ENCODE measurements at places on chromosomes 12 and 14. TPM values are rescaled to one million over a fixed set of nuclear protein-coding genes. Genes with fewer than 3 reads are reported as not detected.

- DNase-seq: no peak
Measured at GRCh38 chr12:4997939-4998338, 45.7 kb upstream of the KCNA5 start.

GRCh38 chr12:114347861-114348260, 58.1 kb downstream of the TBX5 start:
- DNase-seq: no peak

- DNase-seq: no peak
Measured at GRCh38 chr14:103126873-103127304, 3.6 kb downstream of the TNFAIP2 start.

- no peak for DNase-seq
Measured at GRCh38 chr12:79547044-79547734, 143.6 kb downstream of the PAWR start.

DNA sequence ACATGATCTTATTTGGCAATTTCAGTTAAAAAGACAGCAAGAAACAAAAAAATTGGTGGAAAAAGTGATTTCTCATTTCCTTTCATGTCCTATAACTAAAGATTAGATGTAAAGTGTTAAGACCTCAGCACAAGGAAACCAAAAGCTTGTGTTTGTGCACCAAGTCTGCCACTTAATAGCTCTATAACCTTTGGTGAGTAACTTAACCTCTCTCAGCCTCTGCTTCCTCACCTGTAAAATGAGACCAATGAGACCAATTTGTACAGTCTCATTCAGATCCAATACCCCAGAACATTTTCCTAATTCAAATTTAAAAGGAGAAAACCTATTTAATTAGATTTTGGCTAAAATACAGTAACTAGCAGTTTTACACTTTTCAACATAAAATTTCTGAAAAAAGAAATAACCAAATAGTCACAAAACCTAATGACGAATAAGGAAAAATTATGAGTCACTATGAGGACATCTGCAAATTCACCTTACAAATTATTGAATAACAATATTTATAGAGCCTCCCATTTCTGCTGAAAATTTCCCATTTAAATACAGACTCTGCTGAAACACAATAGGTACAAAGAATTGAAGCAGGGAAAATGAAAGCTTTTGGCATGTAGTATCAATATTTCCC, 71.1 kb downstream of the EPS8 start:
- no peak for DNase-seq

DNA sequence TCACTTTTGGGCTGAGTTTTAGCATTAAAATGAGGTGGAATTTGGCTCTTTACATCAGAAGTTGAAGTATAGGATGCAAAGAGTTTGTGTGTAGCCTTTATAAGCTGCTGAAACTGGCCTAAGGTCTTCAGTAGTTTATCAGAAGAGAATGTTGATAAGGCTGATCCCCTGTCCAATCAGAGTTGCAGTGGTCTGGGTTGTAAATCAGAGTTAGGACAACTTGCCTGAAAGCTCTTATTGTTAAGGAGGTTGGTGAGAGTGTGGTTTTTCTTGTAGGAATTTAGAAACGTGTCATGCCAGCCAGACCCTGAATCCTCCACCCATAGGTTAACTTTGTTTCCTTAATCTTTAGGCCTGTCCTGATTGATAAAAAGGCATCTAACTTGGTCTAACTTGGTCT, 143.5 kb downstream of the ST8SIA1 start:
- no peak for DNase-seq

DNA sequence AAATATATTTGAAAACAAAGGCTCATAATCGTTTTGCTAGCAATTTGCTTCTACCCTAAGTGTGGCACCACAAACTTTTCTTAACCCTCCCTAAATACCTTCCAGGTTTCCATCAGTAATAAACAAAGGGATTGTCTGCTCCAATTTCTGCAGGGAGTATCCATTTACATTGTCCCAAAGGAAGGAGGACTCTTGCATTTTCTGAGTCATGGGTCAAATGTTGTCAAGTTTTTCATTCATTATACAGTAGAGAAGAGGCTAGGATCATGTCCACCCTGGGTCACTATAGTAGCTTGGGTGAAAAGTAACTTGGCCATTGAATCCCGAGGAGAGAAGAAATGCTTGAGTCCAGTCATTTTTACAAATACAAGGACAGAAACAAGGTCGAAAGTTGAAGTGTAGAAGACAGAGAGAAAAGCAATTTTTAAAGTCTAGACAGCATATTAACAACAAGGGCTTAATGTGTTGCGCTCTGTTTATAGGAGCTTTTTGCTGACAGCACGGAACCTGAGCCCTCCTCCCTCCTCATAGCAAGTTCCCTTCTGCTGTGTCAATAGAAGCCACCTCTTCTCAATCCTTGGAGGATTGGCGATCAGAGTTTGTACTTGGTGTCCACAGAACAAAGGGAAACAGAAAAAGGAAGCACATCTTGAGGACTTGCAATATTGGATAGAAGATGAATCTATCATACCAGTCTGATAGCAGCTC, 53.1 kb downstream of the TMEM30B start:
- no peak for DNase-seq

- no peak for DNase-seq
Measured at GRCh38 chr12:38149395-38150073, 167.0 kb upstream of the ALG10B start.

DNA sequence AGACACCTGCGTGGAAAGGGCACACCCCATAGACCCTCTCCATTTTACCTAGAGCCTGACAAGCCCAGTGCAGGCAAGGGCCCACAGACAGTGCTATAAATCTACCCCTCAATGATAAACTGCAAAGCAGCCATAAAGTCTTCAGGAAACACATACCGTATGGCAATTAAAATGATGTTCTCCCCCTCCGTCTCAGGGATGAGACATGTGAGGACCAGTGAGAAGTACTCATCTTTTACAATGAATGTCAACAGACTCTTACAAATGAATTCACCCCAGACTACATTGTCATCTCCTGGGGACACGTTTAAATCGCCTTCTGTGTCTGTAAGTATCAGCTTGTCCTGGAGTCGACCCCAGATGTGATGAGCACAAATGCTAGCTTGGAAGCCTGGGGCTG, 362.7 kb downstream of the ADGRD1 start:
- DNase-seq: no peak

- DNase-seq: no peak
Measured at GRCh38 chr12:5272018-5272785, 159.7 kb upstream of the NTF3 start.

- no peak for DNase-seq
Measured at GRCh38 chr12:40788276-40788675, 96.0 kb downstream of the CNTN1 start.

CLEC9A gene
- polyA plus RNA-seq: 0.44 TPM

RHOJ gene
- polyA plus RNA-seq: 23.5 TPM
